ENCODE measurements at places on chromosomes 11 and 22.
A peak's percentile ranks its signal among the peaks of the same experiment; 100 is the strongest.

DNA sequence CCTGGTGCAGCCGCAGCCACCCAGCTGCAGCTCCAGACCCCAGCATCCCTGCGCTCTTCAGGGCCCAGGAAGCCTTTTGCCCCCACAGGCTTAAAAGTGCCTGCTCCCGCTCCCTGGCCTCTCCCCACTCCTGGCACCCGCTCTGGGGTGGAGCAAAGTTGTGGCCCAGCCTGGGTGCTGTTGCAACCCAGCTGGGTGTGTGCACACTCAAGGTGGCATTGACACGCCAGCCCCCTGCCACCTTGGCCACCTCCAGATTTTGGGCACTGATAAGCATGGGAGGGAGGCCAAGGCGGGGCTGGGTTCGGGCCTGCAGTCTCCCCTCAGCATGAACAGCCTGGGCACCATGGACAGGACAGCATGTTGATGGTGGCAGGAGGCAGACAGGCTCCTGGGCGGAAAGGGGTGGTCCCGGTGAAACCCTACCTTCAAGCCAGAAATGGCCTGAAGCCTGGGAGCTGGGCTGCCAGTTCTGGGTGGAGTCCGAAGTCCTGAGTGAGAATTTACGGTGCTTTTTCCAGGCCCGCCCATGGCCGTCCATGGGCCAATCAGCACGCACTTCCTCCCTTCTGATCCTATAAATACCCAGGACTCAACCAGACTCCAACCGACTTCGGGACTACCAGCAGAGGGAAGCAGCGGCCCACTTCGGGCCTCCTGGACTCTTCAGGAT is 23.6 kb upstream of the RNASEH2C start:
- peak; percentile 11 for DNase-seq

DNA sequence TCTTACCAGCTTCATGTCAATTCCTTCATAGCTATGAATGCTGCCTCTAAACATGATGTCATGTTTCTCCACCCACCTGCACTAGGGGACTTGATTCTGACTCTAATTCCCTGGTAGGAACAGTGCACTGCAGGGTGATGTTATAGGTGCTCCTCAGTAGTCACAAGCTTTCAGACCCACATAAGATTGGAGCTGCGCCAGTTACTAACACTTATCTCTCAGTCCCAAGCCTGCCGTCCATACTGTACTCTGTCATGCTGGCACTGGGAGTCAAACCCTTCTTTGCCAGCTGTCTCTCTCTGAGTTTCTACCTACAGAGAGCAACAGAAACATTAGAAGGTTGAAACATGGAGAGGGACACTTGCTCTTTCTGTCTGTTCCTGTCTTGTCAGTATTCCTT is 5.5 kb downstream of the OR56A1 start:
- no peak for DNase-seq

GRCh38 chr11:134069426-134070341 is 812 bp downstream of the JAM3 start:
- DNase-seq: no peak

DNA sequence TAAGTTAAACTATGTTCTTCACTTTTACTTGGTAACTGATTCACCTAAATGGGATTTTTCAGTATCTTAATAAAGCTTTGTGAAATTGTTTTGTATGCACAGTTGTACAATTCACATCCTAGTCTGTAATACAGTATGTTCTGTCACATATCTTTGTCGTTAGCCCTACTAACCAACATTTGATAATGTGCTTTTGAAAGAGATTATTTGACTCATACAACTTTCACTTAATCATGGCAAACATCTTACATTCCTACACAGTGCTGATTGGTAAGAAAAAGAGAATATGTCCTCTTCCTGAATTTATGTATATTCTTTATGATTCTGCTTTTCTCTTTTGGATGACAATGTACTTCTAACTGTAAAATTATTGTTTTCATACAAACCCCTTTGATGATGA is 234.5 kb downstream of the METTL15 start:
- DNase-seq: no peak

GRCh38 chr11:19435306-19435989 is 194.7 kb upstream of the E2F8 start:
- DNase-seq: no peak

DNA sequence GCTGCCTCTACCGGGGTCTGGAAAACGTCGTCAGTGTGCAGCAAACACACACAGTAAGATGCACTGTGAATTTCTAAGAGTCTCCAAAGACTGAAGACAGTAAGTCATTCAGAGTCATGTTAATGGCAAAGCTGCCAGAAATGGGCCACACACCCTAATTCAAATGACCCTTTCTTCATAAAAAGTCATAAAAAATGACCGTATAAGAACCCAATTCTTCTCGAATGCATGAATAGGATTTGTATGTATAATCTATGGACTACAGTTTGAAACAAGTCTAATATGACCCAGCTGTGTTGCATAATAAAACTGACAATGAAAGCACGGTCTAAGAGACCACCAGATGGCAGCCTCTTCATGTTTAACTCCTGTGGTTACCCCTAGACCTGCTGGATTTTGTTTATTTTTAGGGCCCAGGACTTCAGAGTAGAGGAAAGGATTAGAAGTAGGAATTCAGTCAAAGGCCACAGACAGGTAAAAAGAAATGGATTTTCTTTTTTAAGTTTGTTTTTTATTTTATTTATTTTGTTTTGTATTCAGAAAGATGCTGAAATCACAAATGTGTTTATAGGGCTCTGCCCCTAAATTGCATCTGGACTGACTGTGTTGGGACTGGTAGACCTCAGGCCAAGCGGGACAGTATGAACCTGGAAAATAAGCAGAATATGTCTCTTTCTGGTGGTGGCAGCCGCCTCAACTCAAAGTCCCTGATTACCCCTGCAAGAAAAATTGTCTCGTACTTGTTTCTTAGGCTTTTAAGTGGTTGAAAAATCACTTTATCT is 32.1 kb upstream of the SLC5A12 start:
- no peak for DNase-seq

- no peak for DNase-seq
Measured at GRCh38 chr11:114915871-114916805, 237.8 kb downstream of the NXPE2 start.

GRCh38 chr11:88799771-88800500 is 265.8 kb downstream of the GRM5 start:
- no peak for DNase-seq

GRCh38 chr11:112229746-112230433 is 3.7 kb downstream of the PTS start:
- DNase-seq: no peak

DNA sequence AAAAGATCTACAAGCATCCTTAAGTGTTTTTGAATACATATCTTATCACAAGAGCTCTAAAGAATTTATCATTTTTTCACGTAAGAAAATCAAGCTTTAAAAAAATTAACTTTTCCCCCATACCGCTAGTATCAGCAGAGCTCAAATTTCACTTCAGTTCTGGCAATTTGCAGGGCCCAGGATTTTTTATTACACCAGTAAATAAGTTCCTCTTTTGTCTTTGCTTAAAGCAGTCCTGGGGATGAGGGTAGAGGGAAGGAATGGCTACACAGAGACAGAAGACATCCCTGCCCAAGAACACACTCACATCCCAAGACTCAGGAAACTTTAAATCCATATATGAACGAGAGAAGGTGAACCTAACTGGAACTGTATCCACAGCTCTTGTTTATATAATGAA is 22.6 kb upstream of the SORL1 start:
- no peak for DNase-seq

GRCh38 chr22:18077087-18077638 is 627 bp upstream of the PEX26 start:
- no peak for DNase-seq

- no peak for DNase-seq
Measured at GRCh38 chr11:110435780-110436717, 6.3 kb downstream of the FDX1 start.

GRCh38 chr22:28017859-28018258 is 98.8 kb upstream of the PITPNB start:
- DNase-seq: no peak

DNA sequence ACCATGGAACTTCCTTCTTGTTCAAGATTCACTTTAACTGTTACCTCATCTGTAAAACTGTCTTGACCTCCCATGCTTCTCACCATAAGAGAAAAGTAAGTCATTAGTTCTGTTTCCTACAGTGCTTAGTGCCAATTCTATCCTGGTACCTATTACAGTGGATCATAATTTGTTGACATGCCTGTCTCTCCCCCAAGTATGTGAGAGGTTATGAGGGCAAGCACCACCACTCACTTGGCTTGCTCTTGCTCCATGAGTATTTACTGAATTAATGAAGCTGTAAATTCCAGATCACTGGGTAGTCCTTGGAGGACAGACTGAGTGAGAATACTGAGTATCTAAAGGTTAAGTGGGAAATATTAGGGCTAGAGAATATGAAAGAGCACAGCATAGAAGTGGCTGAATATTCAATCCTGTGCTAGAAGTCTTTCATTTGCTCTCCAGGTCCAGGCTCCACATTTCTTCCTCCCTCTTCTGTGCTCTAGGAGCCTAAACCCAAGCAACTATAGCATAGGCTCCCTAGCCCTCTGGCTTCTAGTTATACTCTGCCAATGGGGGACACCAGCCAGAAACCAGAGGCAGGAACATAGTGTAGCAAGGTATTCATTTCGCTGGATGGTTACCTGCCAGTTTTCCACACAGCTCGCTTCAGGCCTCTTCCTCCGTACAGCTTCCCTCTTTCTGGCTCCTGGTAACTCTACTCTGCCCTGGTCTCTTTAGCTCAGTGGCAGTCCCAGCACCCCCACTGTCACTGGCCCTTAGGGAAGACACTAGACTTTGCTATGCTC is 118.2 kb upstream of the SLC5A12 start:
- DNase-seq: no peak

GRCh38 chr22:49236541-49237075 is 591.1 kb downstream of the BRD1 start:
- no peak for DNase-seq

DNA sequence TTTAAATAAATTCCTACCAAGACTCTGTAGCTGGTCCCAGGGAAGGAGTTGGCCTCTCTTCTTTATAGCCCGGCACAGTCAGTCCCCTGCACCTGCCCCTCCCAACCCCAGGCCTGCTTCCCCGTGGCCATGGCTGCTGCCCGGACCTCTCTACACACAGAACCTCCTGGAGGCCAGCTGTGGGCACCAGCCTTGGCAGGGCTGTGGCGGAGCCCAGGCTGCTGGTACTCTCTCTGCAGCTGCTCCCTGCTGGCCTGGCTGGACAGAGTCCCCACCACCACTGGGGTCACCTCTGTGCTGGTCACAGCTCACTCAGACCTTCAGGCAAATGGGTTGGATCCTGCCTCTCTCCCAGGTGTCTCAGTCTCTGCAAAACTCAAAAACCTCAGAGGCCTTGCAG is 69.3 kb downstream of the LRP5 start:
- DNase-seq: no peak

DNA sequence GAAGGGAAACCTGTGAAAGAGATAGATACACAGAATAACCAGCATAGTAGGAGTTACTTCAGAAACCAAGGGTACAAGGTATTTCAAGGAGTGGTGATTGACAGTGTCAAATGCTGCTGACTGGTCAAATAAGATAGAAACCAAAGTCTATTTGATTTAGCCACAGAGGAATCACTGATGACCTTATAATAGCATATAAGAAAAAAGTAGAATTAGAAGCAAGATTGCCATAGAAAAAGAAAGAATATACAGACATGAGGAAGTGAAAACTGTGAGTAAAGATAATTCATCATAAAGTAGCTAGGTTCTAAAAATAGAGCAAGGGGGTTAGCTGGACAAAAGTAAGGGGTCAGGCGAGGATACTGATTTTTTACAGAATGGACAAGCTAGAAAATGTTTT is 14.2 kb downstream of the ZBTB44 start:
- DNase-seq: no peak

DNA sequence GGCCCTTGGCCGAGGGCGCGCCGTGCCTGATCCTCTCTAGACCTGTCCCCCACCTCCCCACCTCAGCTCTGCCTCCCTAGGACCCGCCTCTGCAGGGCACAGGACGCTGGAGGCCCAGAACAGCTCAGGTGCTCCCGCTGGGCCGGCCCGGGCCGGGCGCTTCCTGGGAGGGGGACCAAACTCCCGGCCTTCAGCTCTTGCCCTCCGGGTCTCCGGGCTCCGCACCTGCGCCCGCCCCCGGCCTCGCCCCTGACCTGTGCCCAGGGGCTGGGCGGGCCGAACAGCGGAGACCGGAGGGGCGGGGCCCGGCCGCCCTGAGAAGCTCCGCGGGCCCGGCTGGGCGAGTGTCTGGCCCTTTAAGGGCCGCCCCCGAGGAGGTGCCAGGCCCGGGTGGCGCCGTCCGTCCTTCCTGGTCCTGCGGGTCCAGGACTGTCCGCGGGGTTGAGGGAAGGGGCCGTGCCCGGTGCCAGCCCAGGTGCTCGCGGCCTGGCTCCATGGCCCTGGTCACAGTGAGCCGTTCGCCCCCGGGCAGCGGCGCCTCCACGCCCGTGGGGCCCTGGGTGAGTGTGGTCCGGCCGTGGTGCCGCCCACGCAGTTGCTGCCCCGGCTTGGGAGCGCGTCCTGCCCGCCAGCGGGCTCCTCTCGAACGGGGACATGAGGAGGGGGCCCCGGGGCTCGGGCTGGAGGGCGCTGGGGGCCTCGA is at the start of gene SSH3:
TSS of gene SSH3 (plus strand) at position 399 of the 703 bp plus-strand sequence. CDS start at position 495, 96 bp downstream.
- no peak for DNase-seq

DNA sequence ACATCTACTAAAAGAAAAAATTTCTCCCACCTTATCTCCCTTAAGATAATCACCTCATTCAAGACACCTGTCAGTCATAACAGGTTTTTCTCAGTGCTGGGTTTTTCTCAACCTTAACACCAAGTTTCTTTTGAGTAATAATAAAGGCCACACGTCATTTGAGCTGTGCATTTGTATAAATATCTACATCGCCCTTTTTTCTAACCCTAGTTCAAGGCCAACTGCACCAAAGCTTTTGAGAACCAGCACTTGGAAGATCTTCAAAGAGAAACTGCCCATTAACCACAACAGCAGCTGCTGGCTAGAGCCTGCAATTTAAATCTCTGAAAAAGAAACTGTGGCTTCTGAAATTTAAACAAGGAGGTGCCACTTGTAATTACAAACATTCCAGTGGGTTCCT is 6.9 kb downstream of the CADM1 start:
- DNase-seq: no peak

All from stimulated activated CD4-positive, alpha-beta T cell treated with anti-CD3 and anti-CD28 coated beads, Interleukin-15, amount 100 ng/mL, for 48 hours (primary cell).